NCI-H1092 (cell line): ENCODE measurements at places on chromosomes 6 and 20.

- DNase-seq = no peak
These were observed 178.7 kb downstream of the GJA10 start for GRCh38 chr6:90072935-90073464.

DNA sequence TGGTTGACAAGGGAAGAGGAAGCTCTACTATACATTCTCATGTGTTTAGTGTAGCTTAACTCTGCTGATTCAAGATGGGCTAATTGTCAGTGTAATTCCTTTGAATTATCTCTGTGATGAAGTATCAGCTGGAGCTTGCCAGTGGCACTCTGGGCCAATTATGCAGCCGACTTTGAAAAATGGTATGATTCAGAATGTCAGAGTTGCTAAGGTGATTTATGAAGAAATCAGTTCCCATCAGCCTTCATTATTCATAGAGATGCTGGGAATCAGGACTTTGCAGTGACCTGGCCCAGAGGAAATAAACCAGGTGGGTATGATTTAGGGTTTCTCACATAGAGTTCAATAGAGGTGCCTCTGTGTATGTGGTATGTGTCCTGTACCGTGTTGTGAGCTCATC, 33.4 kb downstream of the KCNS1 start:
- no peak for DNase-seq

GRCh38 chr6:22308939-22309338, 12.1 kb upstream of the PRL start:
- no peak for DNase-seq

GRCh38 chr6:78525976-78526375, 341.4 kb upstream of the IRAK1BP1 start:
- DNase-seq = no peak

- DNase-seq = no peak
These were observed at the start of gene HLA-DQB2 for GRCh38 chr6:32763421-32763820. HLA-DQB2 (minus strand) TSS chr6:32763532; CDS start chr6:32763470, 62 bp downstream.

- DNase-seq = no peak
These were observed 21.0 kb downstream of the APMAP start for GRCh38 chr20:24971376-24972101.

GRCh38 chr6:52081237-52081636, 6.2 kb downstream of the PKHD1 start:
- DNase-seq = no peak

DNA sequence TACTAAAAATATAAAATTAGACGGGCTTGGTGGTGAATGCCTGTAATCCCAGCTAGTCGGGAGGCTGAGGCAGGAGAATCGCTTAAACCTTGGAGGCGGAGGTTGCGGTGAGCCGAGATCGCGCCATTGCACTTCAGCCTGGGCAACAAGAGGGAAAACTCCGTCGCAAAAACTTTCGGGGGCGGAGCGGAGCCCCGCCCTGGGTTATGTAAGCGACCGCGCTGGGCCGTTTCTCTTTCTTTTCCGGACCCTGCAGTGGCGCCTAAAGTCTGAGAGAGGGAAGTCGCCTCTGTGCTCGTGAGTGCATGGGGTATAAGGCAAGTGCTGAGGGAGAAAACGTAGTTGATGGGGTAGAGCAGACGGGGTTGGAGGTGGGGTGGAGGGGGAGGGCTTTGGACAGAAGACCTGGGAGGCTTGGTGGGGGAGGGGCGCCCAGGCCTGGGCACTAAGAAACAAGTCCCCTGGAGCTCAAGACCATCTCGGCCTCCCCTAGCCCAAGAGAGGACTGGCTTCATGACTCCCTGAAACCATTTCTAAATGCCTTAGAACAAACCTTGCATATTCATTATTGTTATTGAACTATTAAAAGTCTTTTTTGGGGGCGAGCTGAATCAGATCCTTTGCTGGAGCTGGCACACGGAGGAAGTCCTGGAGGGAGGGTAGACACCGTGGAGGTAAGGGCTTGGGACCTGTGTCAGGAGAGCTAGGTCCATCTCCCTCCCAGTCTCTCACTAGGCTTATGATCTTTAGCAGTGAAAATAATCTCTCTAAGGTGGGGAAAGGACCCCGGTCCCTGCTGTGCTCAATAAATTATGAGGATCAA, 2.7 kb upstream of the MICA start:
- DNase-seq = no peak

DNA sequence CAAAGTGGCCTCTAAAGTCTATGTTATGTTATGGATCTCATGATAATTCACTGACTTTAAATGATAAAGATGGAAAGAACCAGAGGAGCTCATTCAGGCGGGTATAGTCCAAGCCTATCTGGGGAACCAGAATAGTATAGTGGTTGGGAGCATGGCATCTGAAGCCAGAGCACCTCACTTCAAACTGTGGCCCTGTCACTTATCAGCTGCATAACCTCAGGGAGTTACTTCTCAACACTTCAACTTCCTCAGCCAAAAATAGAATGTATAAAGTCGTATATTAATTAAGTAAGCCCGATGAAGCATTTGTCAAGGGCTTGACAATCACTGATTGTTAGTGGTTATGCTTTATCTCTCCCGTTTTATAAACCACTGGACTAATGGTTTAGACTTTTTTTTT, 112.7 kb downstream of the RTN4IP1 start:
- no peak for DNase-seq

GRCh38 chr20:47095690-47096089, 201.0 kb downstream of the EYA2 start:
- no peak for DNase-seq

DNA sequence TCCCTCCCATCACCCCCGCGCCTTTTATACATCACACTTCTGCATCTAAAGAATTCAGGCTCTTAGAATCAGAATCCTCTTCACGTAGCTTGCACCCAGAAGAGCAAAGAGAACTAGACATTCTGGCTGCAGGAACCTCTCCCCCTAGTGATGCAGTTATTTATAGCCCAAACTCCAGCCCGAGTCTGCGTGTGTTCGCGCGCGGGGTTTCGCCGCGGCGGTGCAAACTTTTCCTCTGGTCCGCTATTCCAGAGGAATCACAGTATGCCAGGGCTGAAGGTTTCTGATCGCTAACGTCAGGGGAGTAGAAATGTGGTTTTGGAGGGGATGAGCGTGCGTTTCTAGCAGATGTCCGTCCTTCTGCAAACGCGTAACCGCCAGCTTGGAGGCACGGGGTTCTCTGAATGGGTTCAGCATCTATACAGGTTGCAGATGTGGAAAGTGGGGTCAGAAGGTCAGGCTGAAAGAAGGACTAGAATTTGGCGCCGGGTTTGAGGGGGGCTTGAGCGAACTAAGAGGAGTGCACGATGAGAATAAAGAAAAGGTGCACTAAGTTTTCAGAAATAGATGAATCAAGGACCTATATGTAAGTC, 1.8 kb downstream of the EPHA7 start:
- DNase-seq = no peak

DNA sequence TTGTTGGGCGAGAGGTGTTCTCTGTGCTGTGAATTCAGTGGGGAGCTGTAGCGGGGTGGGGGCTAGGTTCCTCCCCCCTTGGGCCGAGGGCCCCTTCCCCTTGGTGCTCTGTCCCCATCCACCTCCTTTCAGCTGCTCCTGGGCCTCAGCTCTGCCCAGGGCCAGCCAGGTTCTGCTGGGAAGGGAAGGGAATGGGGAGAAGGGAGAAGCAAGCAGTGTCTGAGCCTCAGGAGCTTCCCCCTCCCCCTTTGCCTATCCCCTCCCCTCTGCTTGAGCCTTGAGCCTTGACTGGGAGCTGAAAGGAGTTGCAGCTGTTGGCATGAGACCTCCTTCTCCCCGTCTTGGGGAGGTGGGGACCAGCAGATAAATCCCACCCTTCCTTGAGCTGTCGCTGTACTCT, 576 bp upstream of the RRP36 start:
- no peak for DNase-seq

DNA sequence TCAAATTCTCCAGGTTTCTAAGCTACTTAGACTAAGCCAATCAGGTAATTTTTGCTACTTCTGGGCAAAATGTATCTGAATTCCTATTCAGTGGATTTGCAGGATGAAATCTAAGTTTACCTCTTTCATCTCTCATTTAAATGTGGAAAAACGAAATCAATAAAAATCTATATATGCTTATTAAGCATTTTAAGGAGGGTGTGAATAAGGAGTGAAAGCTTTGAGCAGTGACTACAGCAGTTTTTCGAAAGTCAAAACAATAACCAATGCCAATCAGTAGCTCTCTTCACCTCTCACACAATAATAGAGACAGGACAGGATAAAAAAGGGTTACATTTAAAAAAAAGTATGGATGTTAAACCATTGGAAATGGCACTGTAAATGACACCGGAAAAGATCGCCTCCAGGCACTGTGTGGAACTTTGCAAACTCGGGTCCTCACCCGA, 476 bp upstream of the BCKDHB start:
- no peak for DNase-seq

GRCh38 chr20:50572938-50573777, 63.0 kb downstream of the PTPN1 start:
- peak; percentile 86 for DNase-seq

DNA sequence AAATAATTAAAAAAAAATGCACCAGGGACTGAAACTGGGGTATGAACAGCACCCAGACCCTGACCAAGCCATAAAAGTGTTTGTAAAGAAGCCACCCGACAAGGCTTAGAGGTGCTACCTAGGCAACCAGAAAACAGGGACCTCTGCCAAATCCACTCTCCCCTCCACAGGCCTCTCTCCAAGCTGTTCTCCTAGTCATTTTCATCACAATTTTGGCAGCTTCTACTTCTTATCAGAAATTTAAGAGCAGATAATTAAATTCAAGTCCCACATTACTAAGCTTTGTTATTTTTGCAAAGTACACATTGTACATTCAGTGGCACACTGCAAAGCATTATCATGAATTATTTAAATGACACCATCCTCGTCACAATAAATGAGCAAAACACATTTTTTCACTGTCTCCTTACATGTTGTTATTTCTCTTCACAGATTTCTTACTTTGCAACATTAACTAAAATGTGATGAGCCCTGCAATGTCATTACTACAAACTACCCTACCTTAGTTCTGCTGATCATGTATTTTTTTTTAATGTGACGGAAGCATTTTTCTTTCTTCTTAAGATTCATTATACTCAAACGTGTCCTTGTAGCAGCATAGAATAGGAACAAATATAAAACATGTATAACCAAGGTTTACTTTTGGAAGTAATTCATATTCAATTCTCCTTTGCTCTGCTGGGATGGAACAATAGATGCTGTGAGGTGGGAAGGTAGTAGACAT, 38.1 kb downstream of the ECT2L start:
- DNase-seq = peak; percentile 81

DNA sequence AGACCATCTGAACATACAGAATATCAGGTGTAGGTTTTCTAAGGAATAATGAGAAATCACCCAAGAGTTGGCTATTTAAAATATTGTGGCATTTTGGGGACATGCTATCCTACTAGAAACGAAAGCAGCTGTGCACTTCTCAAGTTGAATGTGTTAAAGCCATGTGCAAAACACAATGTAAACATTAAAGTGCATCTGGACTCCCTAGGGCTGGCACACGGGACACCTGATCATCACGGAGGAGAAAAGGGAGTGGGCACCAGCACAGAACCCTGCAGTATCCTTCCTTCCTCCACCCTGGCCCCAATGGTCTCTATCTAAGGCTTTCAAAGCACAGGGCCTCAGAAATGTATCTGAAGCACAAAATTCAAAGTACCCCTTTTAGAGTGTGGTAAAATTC, 94.3 kb downstream of the INSM1 start:
- DNase-seq = no peak

- no peak for DNase-seq
These were observed 6.2 kb downstream of the LRRC1 start for GRCh38 chr6:53801022-53801421.

- DNase-seq = no peak
These were observed 1.2 kb downstream of the IP6K3 start for GRCh38 chr6:33745548-33745947.

DNA sequence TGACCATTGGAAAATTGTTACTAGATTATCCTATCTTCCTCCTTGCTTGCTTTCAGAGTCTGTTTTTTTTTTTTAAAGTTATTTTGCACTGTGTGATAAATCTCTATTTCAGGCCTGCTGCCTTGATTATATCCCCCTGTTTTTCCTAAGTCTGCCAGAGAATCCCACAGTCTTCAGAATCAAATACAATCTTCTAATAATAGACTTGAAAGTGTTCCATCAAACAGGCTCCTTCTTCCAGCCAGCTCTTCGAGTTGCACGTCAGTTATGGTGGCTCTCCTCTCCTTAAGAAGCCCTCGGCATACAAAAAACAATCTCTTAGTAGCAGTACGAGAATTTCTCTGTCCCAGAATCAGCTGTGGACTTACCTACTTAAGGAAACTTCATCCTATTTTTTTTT, 92.9 kb upstream of the NOX3 start:
- no peak for DNase-seq

DNA sequence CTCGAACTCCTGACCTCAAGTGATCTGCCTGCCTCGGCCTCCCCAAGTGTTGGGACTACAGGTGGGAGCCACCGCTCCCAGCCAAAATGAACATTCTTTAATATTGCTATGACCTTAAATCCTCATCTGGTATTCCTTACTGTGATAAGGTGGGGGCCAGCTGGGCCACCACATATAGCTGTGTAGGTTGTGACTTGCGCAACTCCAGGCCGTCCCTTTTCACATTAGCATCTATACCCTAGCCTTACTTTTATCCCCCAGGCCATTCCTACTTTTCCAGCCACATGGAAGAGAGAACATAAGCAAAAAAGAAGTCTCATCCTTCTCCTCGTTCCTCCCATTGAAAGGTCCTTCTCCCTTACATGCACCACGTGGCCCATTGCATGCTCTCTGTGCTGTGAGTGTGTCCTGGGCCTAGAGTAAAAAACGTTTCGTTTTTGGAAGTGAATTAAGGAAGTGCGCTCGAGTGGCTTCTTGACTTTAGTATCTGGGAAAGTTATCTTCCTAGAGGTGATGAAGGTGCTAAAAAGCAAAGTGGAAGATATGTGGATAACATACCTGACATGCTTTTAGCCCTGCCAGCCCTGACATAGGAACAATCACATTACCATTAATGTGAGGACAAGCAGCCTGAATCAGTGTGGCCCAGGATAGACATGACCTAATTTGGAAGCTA, 56.8 kb upstream of the KIF13A start:
- no peak for DNase-seq

DNA sequence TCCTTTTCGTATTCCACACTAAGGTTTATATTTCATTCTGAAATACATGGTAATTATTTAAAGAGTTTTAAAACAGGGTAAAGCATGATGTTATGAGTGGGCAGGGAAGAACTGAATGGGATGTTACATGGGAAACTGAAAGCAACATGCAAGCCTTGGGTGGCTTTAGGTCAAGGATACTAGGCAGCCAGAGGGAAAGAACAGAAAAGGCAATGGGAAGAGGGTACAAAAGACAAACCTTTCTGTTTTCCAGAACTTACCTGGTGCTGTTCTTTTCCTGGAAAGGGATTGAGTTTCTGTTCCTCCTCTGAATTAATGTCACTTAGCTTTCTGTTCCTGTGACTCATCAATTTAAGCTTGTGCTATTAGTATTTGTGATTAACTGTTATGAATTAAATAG, 71.2 kb upstream of the SMIM8 start:
- DNase-seq = no peak

DNA sequence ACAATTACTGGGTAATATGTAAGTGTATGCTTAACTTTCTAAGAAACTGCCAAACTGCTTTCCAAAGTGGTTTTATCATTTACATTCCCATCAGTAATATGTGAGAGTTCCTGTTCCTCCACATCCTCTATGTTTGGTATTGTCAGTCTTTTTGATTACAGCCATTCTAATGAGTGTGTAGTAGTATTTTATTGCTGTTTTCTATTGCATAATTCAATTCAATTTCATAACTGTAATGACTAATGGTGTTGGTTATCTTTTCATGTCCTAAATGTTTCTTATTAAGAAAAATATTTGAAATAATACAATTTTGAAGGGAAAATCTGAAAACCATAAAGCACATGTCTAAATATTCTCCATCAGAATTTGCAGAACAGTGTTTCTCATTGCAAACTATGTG, 119.3 kb downstream of the MAP3K7 start:
- no peak for DNase-seq
